Aorta (tissue), 5 donors: ENCODE measurements at places on chromosomes 5 and 9.

DNA sequence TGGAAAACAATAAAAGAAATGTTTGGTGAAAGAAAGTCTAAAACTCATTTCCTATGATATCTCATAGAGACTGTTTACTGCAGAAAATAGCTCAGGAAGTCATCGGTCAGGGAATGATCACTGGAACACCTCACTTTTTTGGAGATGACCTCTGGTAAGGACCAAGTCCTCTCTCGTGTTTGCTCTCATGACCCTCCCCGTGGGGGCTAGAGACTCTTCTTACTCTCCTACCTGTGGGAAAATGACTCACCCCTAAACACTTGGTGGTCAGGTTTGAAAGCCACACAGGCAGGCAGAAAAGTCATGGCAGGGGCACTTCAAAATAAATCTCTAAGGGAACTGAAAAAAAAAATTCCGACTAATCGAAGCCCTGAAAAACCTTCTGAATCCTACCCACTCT, 48.2 kb downstream of the FAM240B start:
- H3K4me1 ChIP-seq = no peaks in the 10 kb centered on the region
- no peak overlapping the region for H3K4me3 ChIP-seq
- H3K27me3 ChIP-seq = no peaks in the 10 kb centered on the region
- H3K36me3 ChIP-seq = no peaks in the 10 kb centered on the region
- H3K27ac ChIP-seq = no peak overlapping the region

DNA sequence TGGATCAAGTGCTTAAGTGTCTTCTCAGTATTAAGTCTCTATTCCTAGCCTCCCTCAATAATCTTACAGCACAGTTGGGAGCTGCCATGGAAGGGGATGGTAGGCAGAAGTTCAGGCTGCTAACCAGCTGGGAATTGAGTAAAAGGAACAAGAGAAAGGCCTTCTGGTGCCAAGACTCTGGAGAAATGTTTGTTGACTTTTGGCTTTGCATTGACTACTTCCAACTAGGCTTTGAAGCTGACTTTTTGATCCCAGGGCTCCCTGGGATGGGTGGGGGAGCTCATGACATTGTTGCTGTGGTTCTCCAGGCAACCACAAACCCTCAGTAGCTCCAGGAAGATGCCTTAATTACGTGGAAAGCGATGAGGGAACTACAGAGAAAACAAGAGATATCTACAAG, 85.2 kb upstream of the HTR4 start:
- H3K36me3 ChIP-seq = no peaks in the 10 kb centered on the region
- H3K4me1 ChIP-seq = peaks cover 8% of the 10 kb centered on the region
- H3K4me3 ChIP-seq = no peak overlapping the region

- peak; percentile 81 for DNase-seq
- no peaks in the 10 kb centered on the region for H3K27me3 ChIP-seq
- H3K4me3 ChIP-seq = peak overlapping the region; percentile 84
- no peaks in the 10 kb centered on the region for H3K4me1 ChIP-seq
These were observed 605 bp downstream of the CHSY3 start for GRCh38 chr5:129904667-129905472.

- H3K36me3 ChIP-seq = no peaks in the 10 kb centered on the region
- no peak overlapping the region for H3K27ac ChIP-seq
- no peaks in the 10 kb centered on the region for H3K4me1 ChIP-seq
- H3K4me3 ChIP-seq = no peak overlapping the region
These were observed 41.1 kb upstream of the NEK6 start for GRCh38 chr9:124216474-124217176.

- H3K36me3 ChIP-seq = no peaks in the 10 kb centered on the region
- no peaks in the 10 kb centered on the region for H3K27me3 ChIP-seq
These were observed 318.8 kb downstream of the DNAH5 start for GRCh38 chr5:13625616-13626198.

DNA sequence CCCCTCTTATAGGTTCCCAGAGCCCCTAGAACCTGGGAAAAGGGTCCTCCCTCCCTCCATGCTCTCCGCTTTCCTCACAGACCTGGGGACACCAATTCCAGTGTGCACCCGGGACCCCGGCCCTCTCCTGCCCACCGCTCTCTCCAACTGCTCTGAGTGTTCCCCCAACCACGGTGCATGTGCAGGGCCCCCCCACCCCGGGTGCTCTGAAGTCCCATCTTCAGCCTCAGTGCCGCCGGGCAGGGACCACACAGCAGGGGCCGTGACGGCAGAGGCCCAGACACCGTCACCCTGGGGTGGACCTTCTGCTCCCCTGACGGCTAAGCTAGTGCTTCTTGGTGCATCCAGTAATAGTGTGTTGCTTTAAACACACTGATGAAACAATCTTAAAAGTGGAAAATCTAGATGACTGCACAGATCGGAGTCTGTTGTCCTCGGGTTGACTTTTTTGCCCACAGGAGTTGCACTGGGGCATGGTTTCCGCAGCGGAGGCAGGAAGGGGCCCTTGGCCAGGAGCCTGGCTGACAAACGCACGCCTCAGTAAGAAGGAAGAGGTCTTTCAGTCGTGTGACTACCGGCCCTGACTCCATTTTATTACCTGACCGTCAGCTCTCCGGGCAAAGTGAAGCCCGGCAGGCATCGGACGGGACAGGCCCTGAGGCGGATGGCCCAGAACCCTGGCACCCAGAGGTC, 36.2 kb upstream of the SLC6A3 start:
- H3K36me3 ChIP-seq = no peaks in the 10 kb centered on the region
- H3K4me1 ChIP-seq = no peaks in the 10 kb centered on the region
- H3K27ac ChIP-seq = no peak overlapping the region
- peak; percentile 39 for DNase-seq

DNA sequence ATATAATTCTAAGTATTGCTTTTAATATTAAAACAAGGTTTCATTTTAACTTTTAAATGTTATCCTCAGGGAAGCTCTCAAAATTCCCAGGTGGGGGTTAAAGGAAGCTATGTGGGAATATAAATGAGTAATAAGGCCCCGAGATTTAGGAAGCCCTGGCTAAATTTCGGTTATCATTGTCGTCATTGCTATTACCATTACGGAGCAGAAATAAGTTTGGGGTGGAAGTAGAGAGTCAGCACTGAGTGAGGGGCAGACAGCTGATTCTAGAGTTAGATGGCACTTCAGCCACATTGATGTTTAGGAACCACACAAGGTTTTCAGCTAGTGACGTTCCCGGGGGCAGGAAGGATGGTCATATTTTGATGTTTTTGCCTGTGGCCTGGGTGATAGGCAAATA, 74.9 kb downstream of the NREP start:
- peaks cover 6% of the 10 kb centered on the region for H3K4me1 ChIP-seq
- H3K4me3 ChIP-seq = no peak overlapping the region
